ENCODE measurements at places on chromosomes 2 and 18.

DNA sequence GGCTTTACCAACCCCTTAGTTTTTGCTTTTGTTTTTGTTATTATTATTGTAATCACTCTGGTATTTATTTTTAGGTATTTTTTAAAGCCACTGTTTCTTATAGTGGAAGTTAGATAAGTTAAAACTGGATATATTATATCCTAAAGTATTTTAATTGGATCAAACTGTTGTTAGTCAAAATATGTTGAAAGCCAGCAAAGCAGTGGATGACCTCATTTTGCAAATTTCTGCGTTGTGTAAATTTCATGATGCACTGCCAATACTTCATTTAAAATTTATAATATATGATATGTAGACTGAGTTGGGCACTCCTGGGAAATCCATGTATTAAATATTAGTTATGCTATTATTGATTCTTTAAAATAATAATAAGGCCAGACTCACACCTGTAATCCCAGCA, 661.7 kb upstream of the NRXN1 start:
- DNase-seq = no peak

GRCh38 chr2:222794585-222795449, 66.0 kb upstream of the ACSL3 start:
- DNase-seq = no peak

DNA sequence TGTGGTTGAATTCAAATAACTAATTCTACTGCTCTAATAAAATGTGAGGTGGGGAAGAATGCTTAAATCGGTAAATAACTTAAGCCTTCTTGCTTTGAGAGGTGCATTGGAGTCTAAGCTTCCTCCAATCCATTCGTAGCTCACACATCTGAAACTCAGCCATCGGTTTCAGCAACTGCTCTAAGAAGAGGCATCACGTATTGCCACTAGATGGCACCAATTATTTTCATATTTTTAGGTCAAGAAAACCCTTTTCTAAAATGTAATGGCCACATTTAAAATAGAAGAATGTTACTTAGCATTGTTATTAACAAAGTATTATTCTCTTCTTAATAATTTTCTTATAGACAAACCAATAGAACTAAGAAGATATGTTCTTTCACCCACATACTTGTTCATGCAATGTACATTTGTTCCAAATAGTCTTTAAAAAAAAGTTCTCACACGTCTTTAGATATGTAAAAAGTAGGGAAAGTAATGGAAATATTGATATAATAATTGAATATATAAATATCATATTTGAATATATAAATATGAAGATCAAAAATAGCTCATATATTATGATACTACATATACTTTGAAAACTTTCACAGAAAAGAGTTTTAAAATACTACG, 229.8 kb downstream of the CCDC178 start:
- no peak for DNase-seq

GRCh38 chr2:178363252-178363651, 87.7 kb downstream of the PRKRA start:
- no peak for DNase-seq

DNA sequence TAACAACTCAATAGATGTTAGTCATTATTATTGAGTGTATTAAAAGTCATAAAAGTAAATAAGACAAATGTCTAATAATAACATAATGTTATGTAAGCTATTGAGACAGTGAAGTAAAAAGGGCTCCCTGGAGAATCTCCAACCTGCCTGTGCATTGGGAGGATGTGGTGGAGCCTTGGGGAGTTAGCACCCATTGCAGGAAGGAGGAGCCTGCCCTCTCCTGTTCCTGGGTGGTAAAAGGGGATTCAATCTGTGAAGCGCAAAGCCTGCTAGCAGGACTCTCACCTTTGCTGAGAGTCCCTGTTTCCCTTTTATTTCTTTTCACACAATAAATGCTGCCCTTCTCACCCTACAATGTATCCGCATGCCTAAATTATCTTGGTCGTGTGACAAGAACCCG, 206.1 kb downstream of the RAB3GAP1 start:
- no peak for DNase-seq

DNA sequence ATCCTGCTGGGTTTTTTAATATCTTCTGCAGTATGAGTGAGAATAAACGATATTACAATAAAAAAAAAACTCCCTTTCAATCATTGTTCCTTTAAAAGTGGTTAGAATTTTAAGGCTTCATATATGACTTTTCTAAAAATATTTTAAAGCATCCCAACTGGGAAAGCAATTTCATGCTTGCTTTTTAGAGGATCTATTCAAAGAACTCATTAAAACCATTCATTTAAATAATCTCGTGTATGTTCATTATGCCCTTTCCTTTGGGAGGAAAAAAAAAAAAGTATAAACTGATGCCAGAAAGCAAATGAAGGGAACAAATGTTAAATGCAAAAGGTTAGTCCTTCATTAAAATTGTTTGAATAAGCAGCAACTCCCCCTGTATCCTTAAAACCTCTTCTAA, 81.2 kb downstream of the XIRP2 start:
- DNase-seq = no peak

- DNase-seq = no peak
Measured at GRCh38 chr2:162839419-162839818, 852 bp upstream of the KCNH7 start.

DNA sequence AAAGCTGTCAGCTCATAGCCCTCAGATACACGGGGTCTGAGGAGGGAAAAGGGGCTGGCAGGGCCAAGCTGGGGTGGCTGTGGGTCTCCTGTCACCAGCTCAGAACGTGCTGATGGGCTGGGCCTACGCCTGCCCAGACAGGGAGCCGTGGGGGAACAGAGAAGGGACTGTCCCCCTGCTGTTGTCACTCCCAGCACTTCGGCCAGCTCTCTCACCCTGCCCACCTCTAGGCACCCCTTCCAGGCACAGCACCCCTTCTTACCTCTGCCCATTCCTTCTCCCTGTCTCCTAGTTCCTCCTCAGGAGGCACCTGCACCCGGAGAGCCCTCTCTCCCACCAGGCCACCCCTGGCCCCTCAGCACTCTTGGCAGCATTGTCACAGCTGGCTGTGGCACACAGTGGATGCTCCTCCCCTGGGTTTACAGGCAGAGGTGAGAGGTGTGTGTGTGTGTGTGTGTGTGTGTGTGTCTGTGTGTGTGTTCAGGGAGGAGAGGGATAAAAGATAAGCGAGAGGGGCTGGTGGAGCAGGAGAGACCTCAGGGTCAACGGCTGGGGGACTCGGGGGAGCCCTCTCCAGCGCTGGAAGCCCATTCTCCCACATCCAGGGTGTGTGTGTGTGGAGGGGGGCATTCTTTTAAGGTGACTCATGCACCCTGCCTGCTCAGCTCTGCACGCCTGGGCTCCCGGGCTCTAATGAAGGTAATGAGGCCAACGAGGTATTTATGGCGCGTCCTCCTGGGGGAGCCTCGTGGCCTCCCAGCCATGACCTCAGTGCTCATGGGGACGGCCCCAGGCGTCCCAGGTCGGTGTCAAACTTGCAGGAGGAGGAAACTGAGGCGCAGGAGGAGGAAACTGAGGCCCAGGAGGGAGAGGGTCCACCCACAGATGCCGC, 66.1 kb upstream of the SMAD7 start:
- DNase-seq = no peak

DNA sequence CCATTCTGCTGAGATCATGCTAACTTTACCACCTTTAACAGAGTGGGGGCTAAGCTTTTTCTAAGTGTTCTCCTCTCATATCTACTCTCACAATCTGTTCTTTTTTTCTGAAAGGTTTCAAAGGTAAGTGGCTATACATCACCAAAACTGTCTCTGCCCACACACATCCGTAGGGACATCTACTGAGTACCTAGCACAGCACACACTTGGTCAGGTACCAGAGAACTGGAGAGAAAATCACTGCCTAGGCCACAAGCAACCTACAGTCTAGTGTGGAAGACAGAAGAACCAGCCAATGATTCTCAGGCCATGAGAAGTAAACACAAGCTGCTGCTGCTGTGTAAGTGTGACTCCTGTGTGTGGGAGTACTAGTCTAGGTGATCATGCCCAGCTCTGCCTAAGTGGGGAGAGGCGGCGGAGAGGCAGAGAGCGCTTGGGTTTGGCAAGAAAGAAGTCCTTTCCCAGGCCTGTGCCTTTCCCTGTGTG, 176.1 kb upstream of the ZFP36L2 start:
- no peak for DNase-seq

- no peak for DNase-seq
Measured at GRCh38 chr2:135546436-135546835, 15.2 kb downstream of the R3HDM1 start.

- DNase-seq = no peak
Measured at GRCh38 chr2:234827096-234827860, 124.5 kb upstream of the SH3BP4 start.

DNA sequence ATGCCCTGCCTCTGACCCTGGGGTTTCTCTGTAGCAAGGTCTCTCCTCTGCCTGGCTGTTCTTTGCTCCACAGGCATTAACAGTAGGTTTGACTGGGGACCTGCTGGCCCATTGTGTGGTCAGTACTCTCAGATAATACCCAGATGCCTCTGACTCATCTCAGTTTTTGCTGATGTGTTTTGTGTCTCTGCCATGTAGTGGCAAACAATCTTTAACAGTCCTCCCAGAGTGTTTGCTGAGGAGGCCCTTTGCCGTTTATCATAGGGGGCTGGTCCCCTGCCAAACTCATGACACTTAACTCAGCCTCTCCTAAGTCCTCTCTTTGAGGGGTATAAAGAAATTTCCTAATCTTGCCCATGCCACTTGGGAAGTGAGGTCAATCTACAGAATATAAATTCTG, 793.7 kb upstream of the FANCL start:
- no peak for DNase-seq

DNA sequence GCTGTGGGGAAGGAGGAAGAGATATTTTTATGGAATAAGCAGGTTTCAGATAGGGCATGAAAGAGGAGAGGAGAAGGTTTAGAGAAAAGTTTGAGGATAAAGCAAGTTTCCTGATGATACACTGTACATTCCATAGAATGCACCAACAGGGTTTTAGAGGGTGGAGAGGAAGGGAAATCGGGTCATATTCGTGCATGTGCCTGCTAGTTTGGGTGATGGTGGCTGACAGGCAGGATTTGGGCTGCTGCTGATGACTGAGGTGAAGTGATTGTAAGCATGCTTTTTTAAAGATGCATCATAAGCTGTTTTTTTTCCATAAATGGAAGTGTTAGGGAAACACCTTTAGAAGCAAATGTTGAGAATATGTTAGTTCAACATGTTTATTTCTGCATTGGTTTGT, 68.8 kb downstream of the PMAIP1 start:
- DNase-seq = no peak

- no peak for DNase-seq
Measured at GRCh38 chr2:10876394-10876793, 35.3 kb upstream of the KCNF1 start.

DNA sequence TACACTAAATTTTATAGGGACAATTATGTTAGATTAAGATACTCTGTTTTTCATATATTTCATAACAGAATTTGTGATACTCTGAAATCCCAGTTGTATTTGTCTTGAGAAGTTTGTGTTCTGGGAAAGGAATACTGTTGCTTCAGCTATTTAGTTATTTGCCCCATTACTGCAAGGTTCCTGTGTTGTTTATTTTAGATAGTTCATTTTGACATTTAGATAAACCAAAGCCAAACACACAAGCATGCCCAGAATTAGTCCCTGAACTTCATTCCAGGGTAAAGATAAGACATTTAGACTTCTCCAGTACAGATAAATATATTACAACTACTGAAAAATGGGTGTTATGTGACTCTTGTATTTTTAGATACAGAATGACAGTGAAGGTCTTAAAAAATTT, 74.7 kb downstream of the BMPR2 start:
- DNase-seq = no peak

- DNase-seq = no peak
Measured at GRCh38 chr2:234712421-234712935, 215.6 kb upstream of the ARL4C start.

DNA sequence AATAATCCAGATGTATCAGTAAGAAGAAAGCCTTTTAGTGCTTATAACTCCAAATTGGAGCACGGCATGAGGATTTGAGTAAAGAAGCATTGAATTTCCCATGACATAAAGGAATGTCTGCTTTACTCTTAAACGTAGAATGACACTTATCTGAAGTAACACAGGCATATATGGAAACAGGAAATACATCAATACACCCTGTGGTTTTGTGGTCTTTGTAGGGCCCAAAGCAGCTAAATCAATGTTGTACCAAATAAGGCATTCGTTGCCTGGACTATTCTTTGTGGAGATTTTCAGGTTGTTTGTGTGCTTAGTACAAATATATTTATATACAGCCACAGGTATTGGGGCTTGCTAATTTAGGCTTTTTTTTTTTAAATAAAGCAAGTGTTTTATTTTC, 660.5 kb downstream of the LRRTM4 start:
- DNase-seq = no peak

GRCh38 chr2:138630164-138630563, 128.6 kb downstream of the SPOPL start:
- no peak for DNase-seq

GRCh38 chr2:65093211-65093610, 36.7 kb downstream of the RAB1A start:
- DNase-seq = no peak

DNA sequence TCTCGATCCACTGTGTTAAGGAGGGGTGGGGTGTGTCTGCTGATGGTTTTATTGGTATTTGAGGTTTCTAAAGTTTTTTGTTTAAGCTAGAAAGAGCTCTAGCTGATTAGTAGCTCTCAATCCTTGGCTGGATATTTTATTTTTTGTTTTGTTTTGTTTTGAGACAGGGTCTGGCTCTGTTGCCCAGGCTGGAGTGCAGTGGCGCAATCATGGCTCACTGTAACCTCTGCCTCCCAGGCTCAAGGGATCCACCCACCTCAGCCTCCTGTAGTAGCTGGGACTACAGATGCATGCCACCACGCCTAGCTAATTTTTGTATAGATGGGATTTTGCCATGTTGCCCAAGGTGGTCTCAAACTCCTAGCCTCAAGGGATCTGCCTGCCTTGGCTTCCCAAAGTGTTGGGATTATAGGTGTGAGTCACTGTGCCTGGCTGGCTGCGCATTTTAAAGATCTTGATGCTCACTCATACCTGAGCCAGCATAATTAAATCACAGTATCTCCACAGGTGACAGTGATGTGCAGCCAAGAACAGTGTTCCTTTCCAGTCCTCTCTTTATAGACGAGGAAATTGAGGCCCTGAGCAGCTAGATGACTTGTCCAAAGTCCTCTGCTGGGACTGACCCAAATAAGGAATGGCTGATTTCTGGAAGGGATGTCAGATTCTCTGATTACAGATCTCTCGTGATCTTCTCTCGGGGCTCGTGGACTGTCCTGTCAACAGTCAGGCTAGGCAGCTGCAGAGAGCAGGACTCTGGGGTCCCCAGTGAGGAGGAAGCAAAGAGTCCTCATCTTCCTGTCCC, 44.5 kb downstream of the SPTBN1 start:
- no peak for DNase-seq

DNA sequence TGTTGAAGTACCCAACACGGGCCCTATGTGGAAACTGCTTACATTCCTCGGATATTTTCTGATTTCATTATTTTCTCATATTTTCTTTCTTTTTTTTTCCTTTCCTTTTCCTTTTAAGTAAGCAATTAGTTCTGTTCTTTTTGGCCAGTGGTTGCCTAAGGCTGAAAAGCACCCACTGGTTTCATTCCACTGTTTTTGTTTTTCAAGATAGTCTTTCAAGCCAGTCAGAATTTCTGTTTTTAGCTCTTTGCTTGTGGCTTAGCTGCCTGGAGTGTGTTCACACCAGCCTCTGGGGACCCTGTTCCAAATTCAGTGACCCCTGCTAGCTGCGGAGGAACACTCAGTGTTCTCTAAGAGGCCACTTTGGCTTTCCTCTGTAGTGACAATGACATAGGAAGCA, 73.6 kb downstream of the NRP2 start:
- no peak for DNase-seq
